ENCODE measurements at places on chromosomes 7 and 10.

DNA sequence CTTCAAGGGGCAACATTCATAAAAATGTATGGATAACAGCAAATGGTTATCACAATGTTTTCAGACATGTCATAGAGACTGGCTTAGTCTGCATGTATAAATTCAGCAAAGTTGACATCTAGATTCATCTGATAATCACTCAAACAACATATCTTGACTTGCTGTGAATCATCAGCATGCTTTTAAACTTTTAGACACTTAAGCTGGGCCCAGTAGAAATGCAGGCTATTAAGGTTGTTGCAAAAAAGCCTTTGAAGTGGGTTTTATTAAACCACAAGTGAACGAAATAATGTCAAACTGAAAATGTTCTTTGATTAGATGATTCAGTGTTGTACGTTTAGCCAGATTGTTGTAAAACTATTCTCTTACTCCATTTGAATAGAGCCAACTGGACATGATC lies 759.6 kb downstream of the NXPH1 start:
- no peak for DNase-seq

DNA sequence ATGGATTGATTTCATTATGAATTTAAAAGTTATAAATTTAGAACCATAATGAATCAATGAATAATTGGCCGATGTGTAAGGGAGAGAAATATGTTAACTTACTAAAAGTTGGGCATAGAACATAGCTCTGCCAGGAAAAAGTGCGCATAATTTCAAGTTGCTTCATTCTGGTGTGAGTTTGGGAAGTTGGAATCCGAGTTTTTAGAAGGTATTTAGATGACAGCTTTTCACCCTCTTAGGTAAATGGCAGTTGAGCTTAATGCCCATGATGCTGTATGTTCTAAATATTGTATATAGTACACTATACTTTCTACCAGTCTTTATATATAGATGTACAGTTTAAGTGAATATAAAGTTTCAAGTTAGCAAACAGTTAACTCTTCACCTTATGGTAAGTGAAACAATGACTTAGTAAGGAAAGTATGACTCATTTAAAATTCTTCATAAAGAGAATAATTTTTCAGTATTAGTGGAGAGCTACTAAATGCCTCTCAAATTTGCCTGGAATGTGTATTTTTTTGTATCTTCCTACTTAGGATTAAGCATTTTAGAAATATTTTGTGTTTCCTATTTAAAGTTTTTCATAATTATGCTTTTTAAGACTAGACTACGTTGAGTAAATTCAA lies 1.6 kb downstream of the C1GALT1 start:
- DNase-seq: no peak

DNA sequence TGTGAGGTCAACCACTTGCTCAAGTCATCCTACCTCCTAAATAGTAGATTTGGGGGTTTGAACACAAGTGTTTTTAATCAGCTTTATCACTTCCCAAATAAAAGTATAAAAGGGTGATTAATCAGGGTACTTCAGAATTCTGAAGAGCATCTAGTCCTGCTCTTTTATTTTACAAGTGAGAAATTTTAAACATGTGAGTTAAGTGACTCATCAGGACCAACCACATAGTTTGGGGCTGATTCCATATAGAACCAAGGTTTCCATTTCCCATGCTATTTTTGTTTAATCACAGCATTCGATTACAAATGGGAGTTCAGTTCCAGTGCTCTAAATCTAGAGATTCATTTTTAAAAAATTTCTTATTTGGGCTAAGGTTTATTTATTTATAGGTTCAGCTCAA lies 113.4 kb downstream of the GPR158 start:
- DNase-seq: no peak

DNA sequence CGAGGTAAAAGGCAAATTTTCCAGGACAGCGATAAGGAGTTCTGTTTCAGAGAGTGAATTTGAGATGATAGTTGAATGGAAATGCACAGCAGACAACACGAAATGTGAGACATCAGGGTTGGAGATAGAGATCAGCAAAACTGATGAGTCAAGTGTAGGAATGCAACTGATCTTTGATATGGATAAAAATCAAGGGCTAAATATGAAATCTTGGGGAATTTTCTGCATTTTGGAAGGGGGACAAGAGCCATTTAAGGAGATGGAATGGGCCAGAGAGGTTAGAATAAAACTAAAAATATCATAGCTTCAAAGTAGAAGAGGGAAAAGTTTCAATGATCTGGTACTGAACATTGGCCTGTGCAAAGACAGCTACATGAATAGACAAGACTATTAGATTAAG lies 11.5 kb downstream of the CISD1 start:
- no peak for DNase-seq

DNA sequence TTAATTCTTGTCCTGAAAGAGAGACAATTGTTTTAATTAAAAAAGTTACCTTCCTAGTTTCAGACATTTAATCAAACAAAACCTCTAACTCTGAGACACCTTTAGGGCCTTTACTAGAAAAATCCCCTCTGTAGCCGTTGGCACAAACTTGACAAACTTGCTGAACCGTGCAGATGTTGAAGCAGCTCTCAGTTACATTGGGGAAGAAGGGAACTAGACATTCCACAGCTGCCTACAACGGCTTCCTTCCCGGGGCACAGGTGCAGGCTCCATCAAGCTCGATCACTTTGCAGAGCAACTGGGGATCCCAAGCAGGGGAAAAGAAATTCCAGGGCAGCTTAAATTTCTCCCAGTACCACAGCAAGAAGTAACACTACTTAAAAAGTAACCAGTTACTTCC lies 141.3 kb downstream of the SKAP2 start:
- DNase-seq: no peak

- DNase-seq: no peak
Measured at GRCh38 chr10:52020173-52020572, 293.9 kb upstream of the DKK1 start.

GRCh38 chr7:68321776-68322496 lies 1276.3 kb upstream of the AUTS2 start:
- DNase-seq: no peak

GRCh38 chr7:518630-519483 lies 789 bp downstream of the PDGFA start:
- peak; percentile 56 for DNase-seq

DNA sequence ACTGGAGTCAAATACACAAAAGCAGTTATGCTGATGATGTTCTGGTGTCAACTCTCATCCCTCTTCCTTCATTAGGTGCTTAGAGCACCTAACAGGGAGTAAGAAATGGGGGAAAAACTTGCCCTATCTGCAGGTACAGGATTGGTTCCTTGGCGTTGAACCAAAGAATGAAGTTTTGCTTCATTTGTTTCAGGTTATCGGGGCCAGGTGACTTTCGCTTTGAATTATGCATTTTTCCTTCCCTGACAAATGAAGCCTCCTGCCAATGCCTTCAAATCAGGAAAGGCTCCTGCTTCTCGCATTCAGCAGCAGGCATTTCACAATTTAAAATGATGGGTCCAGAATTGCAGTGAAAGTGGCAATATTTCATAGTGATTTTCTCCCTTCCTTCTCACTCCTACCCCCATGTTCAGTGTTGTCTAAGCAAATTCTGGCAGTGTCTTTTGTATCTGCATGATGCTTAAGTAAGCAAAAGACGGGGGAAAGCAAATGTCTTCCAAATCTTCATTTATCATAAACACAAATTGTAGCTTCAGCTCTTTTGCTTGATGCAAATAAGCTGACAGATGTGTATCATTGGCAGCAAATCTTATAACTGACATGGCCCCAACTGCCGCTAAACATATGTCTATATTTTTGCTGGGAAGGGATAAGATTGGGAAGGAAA lies 29.4 kb downstream of the DNAJB9 start:
- no peak for DNase-seq

- no peak for DNase-seq
Measured at GRCh38 chr10:124313374-124313773, 105.3 kb downstream of the OAT start.

- no peak for DNase-seq
Measured at GRCh38 chr7:116836911-116837310, 25.5 kb upstream of the CAPZA2 start.

DNA sequence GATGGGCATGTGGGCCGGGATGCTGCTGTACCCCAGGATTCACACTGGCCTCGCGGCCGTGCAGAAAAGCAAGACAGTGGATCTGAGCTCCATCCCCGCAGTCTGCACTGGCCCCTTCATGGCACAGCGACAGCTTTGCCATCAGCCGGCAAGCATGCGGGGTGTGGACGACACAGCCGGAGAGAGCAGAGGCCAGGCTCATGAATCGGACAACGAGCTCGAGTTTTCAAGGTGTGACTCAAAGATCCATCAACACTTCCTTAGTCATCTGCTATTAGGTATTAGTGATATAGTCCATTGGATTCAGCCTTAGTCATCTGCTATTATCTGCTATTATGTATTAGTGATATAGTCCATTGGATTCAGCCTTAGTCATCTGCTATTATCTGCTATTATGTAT lies 254.7 kb downstream of the KLF6 start:
- no peak for DNase-seq

- DNase-seq: no peak
Measured at GRCh38 chr7:83468251-83468739, 180.6 kb downstream of the SEMA3E start.

DNA sequence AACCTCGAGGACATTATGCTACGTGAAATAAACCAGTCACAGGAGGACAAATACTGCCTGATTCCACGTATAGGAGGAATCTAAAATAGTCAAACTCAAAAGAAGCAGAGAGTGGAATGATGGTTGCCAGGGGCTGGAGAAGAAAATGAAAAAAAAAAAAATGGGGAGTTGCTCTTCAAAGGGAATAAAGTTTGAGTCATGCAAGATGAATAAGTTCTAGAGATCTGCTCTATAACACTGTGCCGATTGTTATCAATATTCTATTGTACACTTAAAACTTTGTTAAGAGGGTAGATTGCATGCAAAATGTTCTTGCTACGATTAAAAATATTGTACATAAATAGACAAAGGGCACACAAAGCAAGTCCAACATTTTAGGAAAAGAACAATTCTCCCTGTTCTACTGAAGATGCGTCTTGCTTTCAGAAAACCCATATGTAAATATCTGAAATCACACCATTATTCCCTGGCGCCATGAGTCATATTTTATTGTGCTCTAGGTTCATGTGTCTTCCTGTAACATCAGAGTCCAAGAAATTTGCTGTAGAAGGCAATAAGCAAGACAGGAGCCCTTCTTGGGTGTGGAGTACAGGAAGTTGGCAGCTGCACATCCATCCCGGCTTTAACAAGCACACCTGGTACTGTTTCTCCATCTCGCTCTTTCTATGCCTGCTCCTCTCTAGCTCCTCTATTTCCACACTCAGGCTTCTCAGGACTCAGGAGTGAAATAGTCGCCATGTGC lies 145.9 kb downstream of the GFRA1 start:
- no peak for DNase-seq

GRCh38 chr7:135726911-135727673 lies 894 bp downstream of the SLC13A4 start:
- DNase-seq: no peak

- DNase-seq: no peak
Measured at GRCh38 chr7:538764-539685, 19.4 kb upstream of the PDGFA start.

- DNase-seq: no peak
Measured at GRCh38 chr10:4719036-4719435, 107.0 kb upstream of the AKR1E2 start.

GRCh38 chr10:80392250-80392649 lies 16.1 kb upstream of the PRXL2A start:
- no peak for DNase-seq

DNA sequence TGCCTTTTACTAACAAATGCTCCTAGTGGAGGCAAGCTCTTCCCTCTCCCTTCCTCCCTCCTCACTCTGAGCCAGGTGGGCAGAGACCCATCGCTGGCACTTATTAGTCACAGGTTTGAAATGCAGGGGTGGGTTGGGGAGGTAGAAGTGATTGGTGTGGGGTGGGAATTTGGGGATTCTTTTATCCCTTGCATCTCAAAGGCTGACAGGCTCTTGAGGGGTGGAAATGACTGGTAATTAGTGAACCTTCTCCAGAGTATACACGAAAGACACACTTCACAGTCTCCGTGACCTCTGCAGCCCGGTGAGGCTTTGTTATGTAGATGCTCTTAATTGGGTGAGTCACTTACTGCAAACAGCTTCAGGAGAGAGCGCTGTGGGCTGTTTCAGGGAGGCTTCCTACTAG lies 13.9 kb upstream of the LRMDA start:
- DNase-seq: no peak

DNA sequence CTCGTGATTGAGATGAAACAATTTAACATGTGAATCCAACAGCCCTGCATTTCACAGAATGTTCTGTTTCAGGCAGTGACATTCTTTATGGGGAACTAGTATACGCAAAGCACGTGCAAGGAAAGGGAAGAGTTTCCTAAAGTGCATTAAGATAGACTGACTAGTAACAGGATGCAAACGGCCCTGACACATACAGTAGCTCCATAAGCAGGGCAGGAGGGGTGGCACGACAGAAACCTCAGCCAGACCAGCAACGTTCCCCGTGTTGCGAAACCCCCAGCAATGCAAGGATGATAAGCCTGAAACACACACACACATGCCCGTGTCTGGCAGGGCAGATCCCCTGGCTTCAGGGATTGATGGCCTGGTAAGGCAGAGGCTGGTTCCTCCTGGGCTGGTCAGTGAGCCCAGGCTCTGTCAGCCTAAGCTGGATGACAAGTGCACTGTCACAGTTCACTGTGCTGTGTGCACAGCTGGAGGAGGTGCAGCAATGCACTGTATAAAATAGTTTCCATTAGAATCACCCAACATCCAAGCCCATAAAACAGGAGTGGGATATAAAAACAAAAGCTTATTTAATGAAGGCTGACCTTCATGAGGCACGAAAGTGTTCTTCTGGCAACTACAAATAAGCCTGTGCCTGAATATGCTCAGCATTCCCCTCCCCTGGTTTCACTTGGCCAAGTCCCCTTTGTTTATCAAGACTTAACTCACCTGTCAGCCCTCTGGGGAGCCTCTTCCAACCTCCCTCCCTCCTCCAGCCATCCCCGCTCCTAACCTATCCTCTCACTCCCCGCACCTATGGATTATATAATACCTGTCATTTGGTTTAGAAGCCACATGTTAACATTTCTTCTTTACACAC lies 88.8 kb downstream of the GSAP start:
- no peak for DNase-seq

DNA sequence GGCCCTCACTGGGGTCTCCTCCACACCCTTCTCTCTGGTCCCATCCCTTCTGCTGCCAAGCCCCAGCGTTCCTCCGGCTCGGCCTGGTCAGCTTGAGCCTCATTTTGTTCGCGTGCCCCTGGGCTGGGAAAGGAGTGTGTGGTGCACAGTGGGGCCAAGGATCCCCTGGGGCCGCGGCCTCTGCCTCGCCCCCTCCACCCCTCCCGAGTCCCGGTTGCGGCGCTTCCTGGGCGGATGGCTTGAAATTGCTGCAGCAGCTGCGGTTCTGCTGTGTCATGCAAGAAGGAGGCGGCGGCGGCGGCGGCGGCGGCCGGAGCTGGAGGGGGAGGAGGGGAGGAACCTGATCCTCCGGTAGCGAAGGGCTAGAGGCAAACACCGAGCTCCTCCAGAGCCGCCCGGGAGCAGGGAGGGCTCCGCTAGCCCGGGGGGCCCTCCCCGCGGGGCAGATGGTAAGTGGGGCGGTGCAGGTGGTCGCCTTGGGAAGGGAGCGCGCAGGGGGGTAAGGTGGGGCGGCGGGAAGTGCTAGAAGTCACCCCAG lies 217.8 kb upstream of the MKLN1 start:
- peak; percentile 55 for DNase-seq

- DNase-seq: no peak
Measured at GRCh38 chr7:147033641-147034040, 917.0 kb downstream of the CNTNAP2 start.

GRCh38 chr7:108860615-108861014 lies 290.9 kb downstream of the DNAJB9 start:
- DNase-seq: no peak
